Fibroblast of lung (primary cell): ENCODE measurements at places on chromosomes 12 and 14. TPM values are rescaled to one million over a fixed set of nuclear protein-coding genes. Genes with fewer than 3 reads are reported as not detected.

- no peak for DNase-seq
Measured at GRCh38 chr12:54725233-54725843, 77.2 kb upstream of the DCD start.

DNA sequence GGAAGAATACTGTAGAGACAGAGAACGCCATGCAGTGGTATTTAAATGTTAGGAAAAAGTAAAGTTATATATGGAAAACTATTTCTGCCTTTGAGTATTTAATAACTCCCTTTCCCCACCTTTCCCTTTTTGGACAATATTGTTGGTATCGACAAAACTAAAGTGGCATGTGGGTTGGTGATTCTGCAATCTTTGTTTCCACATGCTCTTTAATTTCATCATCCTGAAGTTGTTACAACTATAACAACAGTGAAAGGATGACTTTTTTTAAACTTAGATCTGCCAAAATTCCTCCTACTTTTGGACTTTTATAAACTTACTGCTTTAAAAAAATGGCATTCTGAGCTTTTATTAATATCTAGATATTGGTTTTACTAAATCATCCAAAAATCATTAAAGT lies 25.3 kb downstream of the TTC8 start:
- peak; percentile 25 for DNase-seq

DNA sequence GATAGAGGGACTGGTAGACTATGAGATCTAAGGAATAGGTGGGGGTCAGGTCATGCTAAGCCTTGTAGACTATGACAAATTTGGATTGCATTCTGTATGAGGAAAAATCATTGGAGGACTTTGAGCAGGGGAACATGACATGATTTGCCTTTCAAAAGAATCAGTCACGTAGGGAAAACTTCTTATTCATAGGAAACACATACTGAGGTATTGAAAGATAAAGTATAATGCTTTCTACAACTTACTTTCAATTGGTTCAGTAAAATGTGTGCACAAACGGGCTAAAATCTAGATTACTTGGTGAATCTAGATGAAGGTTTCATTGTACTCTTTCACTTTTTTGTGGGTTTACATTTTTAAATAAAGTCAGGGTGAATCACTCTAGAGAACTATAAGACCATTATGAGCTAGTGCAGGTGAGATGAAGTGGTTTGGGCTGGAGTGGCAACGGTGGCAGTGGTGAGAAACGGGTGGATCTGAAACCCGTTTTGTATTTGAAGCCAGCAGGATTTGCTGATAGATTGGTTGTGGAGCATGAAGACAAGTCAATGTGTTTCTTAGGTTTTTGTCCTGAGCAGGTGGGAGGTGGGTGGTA lies 6.7 kb downstream of the BBS10 start:
- peak; percentile 74 for DNase-seq

DNA sequence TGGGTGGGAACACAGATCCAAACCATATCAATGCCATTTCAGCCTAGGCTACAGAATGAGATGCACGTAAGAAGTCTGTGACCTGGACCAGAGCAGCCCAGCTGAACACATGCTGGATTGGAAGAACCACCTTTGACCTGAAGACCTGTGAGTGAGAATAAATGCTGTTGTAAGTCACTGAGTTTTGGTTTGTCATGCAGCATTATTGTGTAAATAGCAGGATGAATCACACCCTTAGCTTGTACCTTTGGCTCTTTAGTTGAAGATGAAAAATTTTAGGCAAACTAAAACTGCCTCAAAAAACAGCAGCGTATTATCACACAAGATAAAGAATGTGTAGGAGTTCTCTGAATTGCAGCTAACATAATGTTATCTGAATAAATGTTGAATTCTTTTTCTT lies 199.4 kb upstream of the LRIG3 start:
- DNase-seq, result peak; percentile 19

DNA sequence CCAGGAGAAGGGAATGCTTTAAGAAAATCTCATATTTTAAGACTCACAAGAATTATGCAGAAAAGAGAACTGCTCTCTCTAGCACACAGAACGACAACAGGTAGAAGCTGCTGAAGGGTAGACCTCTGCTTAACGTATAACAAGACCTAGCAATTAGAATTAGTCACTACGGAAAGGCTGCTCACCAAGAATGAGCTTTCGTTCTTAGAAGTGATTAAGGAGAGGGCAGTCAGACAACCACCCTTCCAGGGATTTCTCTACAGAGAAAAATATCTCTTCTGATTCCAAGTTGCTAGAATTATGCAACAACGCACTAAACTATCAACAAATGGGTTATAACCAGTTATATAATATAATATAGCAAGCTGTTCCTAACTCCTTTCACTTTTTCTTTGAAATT lies 18.6 kb downstream of the LRIG3 start:
- DNase-seq, result no peak

- DNase-seq, result no peak
Measured at GRCh38 chr14:50846226-50846880, 15.4 kb upstream of the NIN start.

GRCh38 chr14:26835979-26836570 lies 238.2 kb upstream of the NOVA1 start:
- DNase-seq, result no peak

GRCh38 chr12:8446642-8447547 lies 8.9 kb upstream of the CLEC6A start:
- no peak for DNase-seq

DNA sequence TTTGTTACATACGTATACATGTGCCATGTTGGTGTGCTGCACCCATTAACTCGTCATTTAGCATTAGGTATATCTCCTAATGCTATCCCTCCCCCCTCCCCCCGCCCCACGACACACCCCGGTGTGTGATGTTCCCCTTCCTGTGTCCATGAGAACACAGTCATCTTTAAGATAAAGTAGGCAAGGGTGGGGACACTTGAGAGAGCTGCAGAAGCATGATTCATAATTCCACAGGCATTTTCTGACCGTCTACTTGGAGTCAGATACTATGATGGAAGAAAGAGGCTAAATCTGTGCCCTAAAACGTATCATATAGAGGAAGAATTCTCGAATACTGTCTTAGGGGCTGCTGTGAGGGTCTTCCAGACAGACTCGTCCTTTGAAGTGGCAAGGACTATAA lies 145.9 kb upstream of the VASH1 start:
- no peak for DNase-seq

GRCh38 chr14:105549481-105549880 lies 23.1 kb downstream of the TMEM121 start:
- no peak for DNase-seq

DNA sequence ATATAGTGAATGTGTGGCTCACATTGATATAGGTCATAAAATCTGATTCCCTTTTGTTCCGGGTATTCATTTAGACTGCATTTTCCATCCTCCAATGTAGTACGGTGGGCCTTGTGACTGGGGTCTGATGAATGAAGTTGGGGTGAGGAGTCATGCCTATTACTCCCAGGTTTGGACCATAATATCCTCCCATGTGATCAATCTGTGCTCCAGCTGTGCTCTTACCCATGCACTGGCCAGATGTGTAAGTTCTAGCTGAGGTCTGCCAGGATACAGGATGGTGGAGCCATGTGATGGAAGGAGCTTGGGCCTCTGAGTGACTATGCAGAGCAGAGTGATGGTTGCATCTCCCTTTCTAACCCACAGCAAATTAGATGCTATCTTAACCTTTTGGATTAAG lies 1034.0 kb upstream of the TMEM132C start:
- DNase-seq, result no peak

GRCh38 chr12:63150713-63151622 lies at the start of gene AVPR1A:
Gene AVPR1A (minus strand): TSS chr12:63151201. CDS start chr12:63150836, 365 bp downstream.
- DNase-seq, result no peak

- DNase-seq, result no peak
Measured at GRCh38 chr12:111102102-111102739, 181.8 kb upstream of the MYL2 start.

DNA sequence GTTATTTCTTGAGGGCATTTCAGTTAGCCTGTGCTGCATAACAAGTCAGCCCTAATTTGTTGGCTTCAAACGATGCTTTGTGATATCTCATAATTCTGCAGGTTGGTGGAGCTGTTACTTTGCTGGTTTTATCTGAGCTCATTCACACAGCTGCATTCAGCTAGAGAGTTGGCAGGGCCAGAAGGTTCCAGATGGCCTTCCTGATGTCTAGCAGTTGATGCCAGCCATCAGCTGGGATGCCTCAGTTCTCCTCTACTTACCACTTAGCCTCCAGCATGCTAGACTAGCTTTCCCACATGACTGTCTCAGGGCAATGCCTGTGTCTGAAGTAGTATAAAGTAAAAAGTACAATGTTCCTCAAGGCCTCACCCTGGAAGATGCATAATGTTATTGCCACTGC lies 130.6 kb downstream of the SLC35F4 start:
- no peak for DNase-seq

GRCh38 chr14:51738754-51739153 lies 87.0 kb downstream of the FRMD6 start:
- DNase-seq, result no peak

DNA sequence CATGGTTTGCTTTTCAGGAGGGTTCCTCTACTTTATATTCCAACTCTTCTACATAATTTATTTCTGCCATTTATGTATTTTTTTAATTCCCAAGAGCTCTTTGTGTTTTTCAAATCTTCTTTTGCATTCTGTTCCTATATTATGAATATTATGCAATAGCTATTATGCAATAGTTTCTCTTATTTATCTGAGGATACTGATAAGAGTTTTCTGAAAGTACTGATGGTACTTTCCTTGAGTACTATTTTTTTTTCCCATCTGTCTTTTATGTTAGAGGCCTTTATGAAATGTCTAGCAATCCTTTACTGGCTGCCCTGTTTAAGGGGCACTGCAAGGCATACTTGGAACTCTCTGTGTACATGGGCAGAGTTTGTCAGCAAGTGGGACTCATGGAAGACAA lies 93.4 kb downstream of the SLC41A2 start:
- peak; percentile 20 for DNase-seq

DNA sequence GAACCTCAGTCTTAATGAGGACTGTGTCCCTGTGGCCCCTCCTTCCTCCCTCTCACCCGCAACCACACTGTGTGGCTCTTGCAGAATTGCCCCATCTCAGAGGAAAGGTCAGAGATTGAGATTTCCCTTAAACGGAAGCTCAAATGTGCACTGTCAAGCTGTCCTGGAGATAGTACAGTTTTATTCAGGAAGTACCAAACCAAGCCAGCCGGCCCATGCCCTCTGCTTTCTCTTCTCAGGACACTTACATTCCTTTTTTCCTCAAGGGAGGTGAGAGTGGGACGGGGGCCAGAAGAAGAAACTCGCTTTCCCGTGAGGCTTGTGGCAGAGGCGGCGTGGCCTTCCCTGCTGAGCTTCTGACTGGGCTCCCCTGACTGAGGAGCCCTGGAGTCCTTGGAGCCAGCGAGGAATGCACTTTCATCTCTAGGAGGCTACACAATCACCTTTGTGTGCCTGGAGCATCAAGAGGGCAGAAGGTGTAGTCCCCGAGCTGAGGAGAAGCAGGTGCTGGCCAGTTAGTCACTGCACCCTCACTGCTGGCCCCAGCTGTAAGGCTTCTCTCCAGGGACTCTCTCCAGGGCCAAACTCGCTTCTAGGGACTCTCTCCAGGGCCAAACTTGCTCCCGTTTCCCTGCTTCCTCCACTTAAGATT lies 24.1 kb upstream of the ATP2A2 start:
- DNase-seq, result no peak

DNA sequence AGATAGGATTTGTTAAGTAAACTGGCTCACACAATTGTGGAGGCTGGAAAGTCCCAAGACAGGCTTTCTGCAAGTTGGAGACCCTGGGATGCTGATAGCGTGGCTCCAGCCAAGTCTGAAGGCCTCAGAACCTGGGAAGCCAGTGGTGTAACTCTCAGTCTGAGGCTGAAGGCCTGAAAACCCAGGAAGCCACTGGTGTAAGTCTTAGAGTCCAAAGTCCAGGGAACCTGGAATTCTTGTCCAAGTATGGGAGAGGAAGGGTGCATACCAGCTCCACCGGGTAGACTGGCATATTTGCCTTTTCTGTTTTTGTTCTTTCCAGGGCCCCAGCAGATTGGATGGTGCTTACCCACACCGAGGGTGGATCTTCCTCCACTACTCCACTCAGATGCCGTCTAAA lies 18.1 kb downstream of the GMFB start:
- no peak for DNase-seq

GRCh38 chr14:88208858-88209257 lies 114.2 kb downstream of the KCNK10 start:
- no peak for DNase-seq

- peak; percentile 98 for DNase-seq
Measured at GRCh38 chr12:76031414-76032042, at the start of gene PHLDA1. Gene PHLDA1 (minus strand): TSS chr12:76031776.

DNA sequence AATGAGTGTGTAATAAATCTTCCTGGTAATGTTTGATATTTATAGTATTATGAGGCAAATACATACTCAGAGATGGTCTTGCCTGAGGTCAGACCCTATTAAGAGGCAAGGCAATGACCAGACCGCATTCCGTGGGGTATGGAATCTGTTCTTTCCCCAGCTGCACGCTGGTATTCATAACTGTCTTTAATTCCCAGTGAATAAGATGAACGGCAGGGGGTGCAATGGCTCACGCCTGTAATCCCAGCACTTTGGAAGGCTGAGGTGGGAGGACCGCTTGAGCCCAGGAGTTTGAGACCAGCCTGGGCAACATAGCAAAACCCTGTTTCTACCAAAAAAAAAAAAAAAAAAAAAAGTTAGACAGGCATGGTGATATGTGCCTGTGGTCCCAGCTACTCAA lies 44.6 kb downstream of the ERO1A start:
- DNase-seq, result no peak

DNA sequence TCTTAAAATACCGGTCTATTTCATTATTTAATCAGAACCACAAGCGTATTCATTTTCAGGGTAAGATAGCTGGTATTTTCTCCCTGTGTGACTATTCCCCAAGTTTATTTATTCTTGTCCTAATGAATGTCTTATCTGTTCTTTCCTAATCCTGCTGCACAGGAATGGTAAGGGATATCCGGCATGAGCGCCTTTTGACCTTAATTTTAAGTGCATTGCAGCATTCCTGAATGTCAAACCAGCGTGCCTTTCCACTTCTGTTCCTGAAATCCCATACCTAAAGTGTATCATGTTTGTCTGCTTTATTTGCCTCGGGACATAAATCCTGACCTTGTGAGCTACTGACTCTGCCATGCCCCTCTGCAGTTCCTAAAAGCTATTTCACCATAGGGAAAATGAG lies 1713.2 kb upstream of the FLRT2 start:
- DNase-seq, result no peak

The PALS1 gene
- total RNA-seq, result 17.7 and 32.0 TPM in 2 replicates

The CMA1 gene
- not detected in 2 replicates for total RNA-seq

The VDR gene
- 9.8 and 16.2 TPM in 2 replicates for total RNA-seq

The GPR162 gene
- total RNA-seq, result 11.1 and 11.8 TPM in 2 replicates

The NR1H4 gene
- total RNA-seq, result not detected in 2 replicates

The DAO gene
- not detected in 2 replicates for total RNA-seq

The PMEL gene
- 0.26 and 0.50 TPM in 2 replicates for total RNA-seq

The ITGB7 gene
- 0.26 and 0.50 TPM in 2 replicates for total RNA-seq

The PLEKHG7 gene
- not detected in 2 replicates for total RNA-seq

The RNASE1 gene
- not detected in 2 replicates for total RNA-seq

The SLCO1C1 gene
- total RNA-seq, result not detected in 2 replicates

The ADAM21 gene
- 0.51 and 0.66 TPM in 2 replicates for total RNA-seq
